Lower lobe of right lung (tissue), 2 donors: ENCODE measurements at places on chromosomes 4 and X. TPM values are rescaled to one million over a fixed set of nuclear protein-coding genes. Genes with fewer than 3 reads are reported as not detected.

GRCh38 chr4:133920236-133920635 is 281.4 kb downstream of the PABPC4L start:
- no peak overlapping the region for H3K27ac ChIP-seq
- H3K27me3 ChIP-seq, result no peaks in the 10 kb centered on the region
- H3K36me3 ChIP-seq, result no peaks in the 10 kb centered on the region
- H3K4me3 ChIP-seq, result no peak overlapping the region
- DNase-seq, result no peak

- no peak overlapping the region for H3K4me3 ChIP-seq
- no peak overlapping the region for H3K27ac ChIP-seq
- H3K27me3 ChIP-seq, result no peaks in the 10 kb centered on the region
- no peaks in the 10 kb centered on the region for H3K4me1 ChIP-seq
- no peak for DNase-seq
- no peaks in the 10 kb centered on the region for H3K36me3 ChIP-seq
These were observed 14.7 kb downstream of the ZCCHC13 start for GRCh38 chrX:74318672-74319071.

DNA sequence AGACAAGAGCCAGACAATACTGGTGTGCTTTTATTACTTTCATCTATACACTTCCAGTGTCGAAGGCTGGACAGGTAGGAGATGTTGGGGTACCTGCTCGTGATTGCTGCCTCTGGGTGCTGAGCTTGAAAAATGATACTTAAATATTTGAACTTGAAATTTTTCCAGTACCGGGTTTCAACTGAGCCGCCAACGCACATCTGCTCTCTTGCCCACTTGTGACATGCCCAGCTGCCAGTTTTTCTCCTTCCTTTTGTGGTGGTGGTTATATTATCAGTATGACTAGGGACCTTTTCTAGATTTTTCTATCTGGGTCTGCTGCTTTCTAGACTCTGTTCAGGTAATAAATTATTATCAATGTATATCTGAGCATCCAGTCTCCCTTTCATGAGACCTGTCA is 3.4 kb downstream of the OGT start:
- peaks cover 29% of the 10 kb centered on the region for H3K4me1 ChIP-seq
- H3K4me3 ChIP-seq, result peak overlapping the region; percentile 75
- no peak for DNase-seq
- H3K27ac ChIP-seq, result no peak overlapping the region
- no peaks in the 10 kb centered on the region for H3K27me3 ChIP-seq

- H3K27me3 ChIP-seq, result no peaks in the 10 kb centered on the region
- H3K4me3 ChIP-seq, result no peak overlapping the region
- H3K36me3 ChIP-seq, result no peaks in the 10 kb centered on the region
- H3K27ac ChIP-seq, result no peak overlapping the region
These were observed 139.9 kb upstream of the SLC4A4 start for GRCh38 chr4:71198958-71199357.

- no peaks in the 10 kb centered on the region for H3K27me3 ChIP-seq
- peaks cover 4% of the 10 kb centered on the region for H3K36me3 ChIP-seq
- H3K4me3 ChIP-seq, result no peak overlapping the region
These were observed 64.9 kb downstream of the CLCN4 start for GRCh38 chrX:10221651-10222050.

- no peak overlapping the region for H3K4me3 ChIP-seq
- no peaks in the 10 kb centered on the region for H3K4me1 ChIP-seq
- H3K36me3 ChIP-seq, result no peaks in the 10 kb centered on the region
- H3K27me3 ChIP-seq, result no peaks in the 10 kb centered on the region
These were observed 21.1 kb downstream of the TEC start for GRCh38 chr4:48248559-48248953.

GRCh38 chrX:117400839-117401238 is 715.8 kb downstream of the KLHL13 start:
- no peaks in the 10 kb centered on the region for H3K27me3 ChIP-seq
- no peak for DNase-seq
- no peak overlapping the region for H3K4me3 ChIP-seq

Gene SGMS2
- 89.0 TPM for total RNA-seq

Gene ADH1B
- 644 TPM for total RNA-seq

- no peaks in the 10 kb centered on the region for H3K4me1 ChIP-seq
- DNase-seq, result no peak
These were observed 269.9 kb downstream of the CBLL2 start for GRCh38 chrX:22542641-22543040.

Gene KIAA1210
- total RNA-seq, result not detected

Gene SPACA5
- not detected for total RNA-seq

GRCh38 chr4:138927072-138927471 is 88.5 kb upstream of the NOCT start:
- DNase-seq, result no peak
- H3K27ac ChIP-seq, result no peak overlapping the region
- no peaks in the 10 kb centered on the region for H3K4me1 ChIP-seq

Gene GABRG1
- not detected for total RNA-seq

GRCh38 chr4:88859191-88859812 is 161.7 kb upstream of the NAP1L5 start:
- peak overlapping the region; percentile 54 for H3K27ac ChIP-seq
- DNase-seq, result no peak
- H3K4me1 ChIP-seq, result peaks cover 10% of the 10 kb centered on the region
- no peaks in the 10 kb centered on the region for H3K36me3 ChIP-seq
- no peaks in the 10 kb centered on the region for H3K27me3 ChIP-seq

DNA sequence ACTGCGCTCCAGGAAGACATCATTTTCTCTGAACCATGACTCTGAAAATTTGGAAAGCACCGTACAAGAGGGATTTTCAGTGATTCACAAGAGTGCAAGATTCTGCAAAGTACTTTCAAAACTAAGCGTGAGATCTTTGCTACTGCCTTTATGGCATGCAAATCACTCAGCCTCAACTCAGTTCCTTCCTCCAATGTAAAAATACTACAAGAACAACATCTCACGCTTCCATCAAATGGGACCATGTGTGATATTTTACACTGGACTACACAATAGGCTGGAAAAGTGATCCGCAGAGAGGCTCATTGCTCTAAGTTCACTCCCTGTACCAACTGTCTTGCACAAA is 674 bp upstream of the IL15 start:
- no peaks in the 10 kb centered on the region for H3K27me3 ChIP-seq
- no peaks in the 10 kb centered on the region for H3K36me3 ChIP-seq
- peak overlapping the region; percentile 88 for H3K27ac ChIP-seq
- peak overlapping the region; percentile 84 for H3K4me3 ChIP-seq
- no peak for DNase-seq
- peaks cover 14% of the 10 kb centered on the region for H3K4me1 ChIP-seq

- H3K36me3 ChIP-seq, result no peaks in the 10 kb centered on the region
- no peak overlapping the region for H3K4me3 ChIP-seq
- H3K27ac ChIP-seq, result no peak overlapping the region
- H3K27me3 ChIP-seq, result no peaks in the 10 kb centered on the region
These were observed 331.1 kb downstream of the ADGRL3 start for GRCh38 chr4:61531188-61531587.

DNA sequence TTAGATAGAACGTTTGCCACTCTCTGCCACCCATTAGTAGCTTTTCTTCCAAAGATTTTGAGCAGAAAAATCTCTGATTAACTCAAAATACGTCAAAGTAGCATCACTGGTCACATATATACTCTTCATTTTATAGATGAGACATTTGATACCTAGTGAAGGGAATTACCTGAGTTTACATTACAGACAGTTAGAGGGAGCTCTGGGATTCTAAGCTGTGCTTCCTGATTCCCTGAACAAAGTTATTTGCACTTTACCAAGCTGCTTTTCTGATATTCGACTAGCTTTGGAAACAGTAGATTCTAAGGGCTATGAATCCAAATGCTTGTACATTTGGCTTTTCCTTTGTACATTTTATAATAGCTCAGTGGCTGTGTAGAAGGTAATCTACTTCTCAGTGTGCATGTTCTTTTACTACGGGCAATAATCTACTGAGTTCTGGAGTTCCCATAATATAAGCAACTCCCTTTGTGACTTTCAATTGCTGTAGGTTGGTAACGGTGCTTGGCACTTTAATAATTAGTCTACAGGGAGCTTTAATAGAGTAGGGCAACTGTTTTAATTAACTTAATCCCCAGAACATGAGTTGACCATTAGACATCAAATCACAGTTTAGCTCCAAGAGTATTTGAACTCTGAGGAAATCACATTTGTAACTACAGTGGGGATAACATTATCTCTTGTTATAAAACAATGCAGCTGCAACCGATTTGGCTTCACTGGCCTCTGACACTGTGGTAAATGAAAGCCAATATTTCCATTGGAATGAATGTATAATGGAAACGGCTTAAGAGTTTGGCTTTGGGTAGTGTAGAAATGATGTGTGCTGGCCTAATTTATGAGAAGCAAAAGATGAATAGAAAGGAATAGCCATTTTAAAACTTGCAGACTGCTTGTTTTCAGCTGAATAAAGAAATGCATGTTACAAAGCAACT is 1602.4 kb downstream of the STIM2 start:
- H3K27me3 ChIP-seq, result no peaks in the 10 kb centered on the region
- H3K36me3 ChIP-seq, result no peaks in the 10 kb centered on the region
- H3K27ac ChIP-seq, result no peak overlapping the region
- DNase-seq, result no peak

Gene USP17L19
- total RNA-seq, result not detected

Gene LRCH2
- 4.3 TPM for total RNA-seq

Gene BST1
- 17.8 TPM for total RNA-seq

GRCh38 chr4:39450618-39451017 is 8.1 kb downstream of the RPL9 start:
- H3K4me1 ChIP-seq, result peaks cover 15% of the 10 kb centered on the region
- H3K36me3 ChIP-seq, result peaks cover 64% of the 10 kb centered on the region
- no peak overlapping the region for H3K27ac ChIP-seq
- H3K4me3 ChIP-seq, result no peak overlapping the region
- no peak for DNase-seq

- no peaks in the 10 kb centered on the region for H3K4me1 ChIP-seq
- no peaks in the 10 kb centered on the region for H3K27me3 ChIP-seq
- H3K27ac ChIP-seq, result no peak overlapping the region
These were observed 24.6 kb upstream of the CD40LG start for GRCh38 chrX:136623396-136623795.

Gene TCEAL5
- total RNA-seq, result not detected

Gene MAGEA4
- total RNA-seq, result not detected

- no peaks in the 10 kb centered on the region for H3K36me3 ChIP-seq
- no peaks in the 10 kb centered on the region for H3K4me1 ChIP-seq
- DNase-seq, result no peak
- no peak overlapping the region for H3K4me3 ChIP-seq
- no peaks in the 10 kb centered on the region for H3K27me3 ChIP-seq
These were observed 1667.9 kb upstream of the PCDH7 start for GRCh38 chr4:29052266-29052665.

- no peaks in the 10 kb centered on the region for H3K27me3 ChIP-seq
- H3K4me3 ChIP-seq, result no peak overlapping the region
- peaks cover 57% of the 10 kb centered on the region for H3K4me1 ChIP-seq
- no peak overlapping the region for H3K27ac ChIP-seq
- no peak for DNase-seq
These were observed 69.6 kb downstream of the MAML3 start for GRCh38 chr4:140084385-140084784.

Gene ENPEP
- total RNA-seq, result 8.2 TPM

GRCh38 chr4:4413373-4413725 is 26.4 kb downstream of the NSG1 start:
- no peaks in the 10 kb centered on the region for H3K27me3 ChIP-seq
- H3K27ac ChIP-seq, result no peak overlapping the region
- H3K4me3 ChIP-seq, result no peak overlapping the region
- H3K36me3 ChIP-seq, result peaks cover 7% of the 10 kb centered on the region
- DNase-seq, result peak; percentile 19

DNA sequence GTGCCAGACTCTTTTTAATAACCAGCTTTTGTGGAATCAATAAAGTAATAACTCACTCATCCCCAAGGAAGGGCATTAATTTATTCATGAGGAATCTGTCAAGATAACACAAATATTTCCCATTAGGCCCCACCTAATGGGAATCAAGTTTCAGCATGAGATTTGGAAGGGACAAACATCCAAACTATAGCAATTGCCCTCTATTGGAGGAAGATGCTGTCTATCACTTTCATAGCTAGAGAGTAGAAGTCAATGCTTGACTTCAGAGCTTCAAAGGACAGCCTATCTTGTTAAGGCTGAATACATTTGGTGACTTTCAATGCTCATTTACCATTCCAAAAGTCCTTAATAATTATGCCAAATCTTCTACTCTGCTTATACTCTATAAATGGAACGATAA is 84.9 kb upstream of the ATOH1 start:
- H3K27ac ChIP-seq, result no peak overlapping the region
- no peaks in the 10 kb centered on the region for H3K4me1 ChIP-seq
- no peak overlapping the region for H3K4me3 ChIP-seq
- H3K27me3 ChIP-seq, result no peaks in the 10 kb centered on the region

GRCh38 chrX:53256446-53257041 is 24.8 kb downstream of the IQSEC2 start:
- no peaks in the 10 kb centered on the region for H3K4me1 ChIP-seq
- no peak overlapping the region for H3K4me3 ChIP-seq
- H3K27ac ChIP-seq, result no peak overlapping the region
- no peaks in the 10 kb centered on the region for H3K27me3 ChIP-seq
- no peak for DNase-seq

DNA sequence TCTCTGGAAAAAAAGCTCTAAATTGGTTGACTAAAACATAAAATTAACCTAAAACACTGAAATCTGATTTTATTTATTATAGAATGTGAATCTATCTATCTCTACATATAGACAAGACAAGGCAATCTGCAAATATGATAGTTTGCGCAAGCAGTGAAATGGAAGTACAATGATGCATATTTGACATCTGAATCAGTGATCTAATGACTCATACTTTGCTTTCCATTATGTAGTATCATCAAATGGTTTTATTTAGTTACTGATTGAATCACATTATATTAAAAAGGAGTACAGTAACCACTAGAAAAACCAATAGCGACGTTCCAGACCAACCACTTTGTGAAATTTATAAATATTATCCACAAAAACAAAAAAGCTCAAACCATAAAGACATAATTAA is 1969.3 kb downstream of the PCDH7 start:
- H3K27ac ChIP-seq, result no peak overlapping the region
- H3K27me3 ChIP-seq, result no peaks in the 10 kb centered on the region
- no peak overlapping the region for H3K4me3 ChIP-seq
- no peaks in the 10 kb centered on the region for H3K36me3 ChIP-seq

GRCh38 chrX:12767856-12768255 is 23.4 kb upstream of the PRPS2 start:
- H3K4me3 ChIP-seq, result no peak overlapping the region
- DNase-seq, result no peak
- H3K4me1 ChIP-seq, result no peaks in the 10 kb centered on the region
- H3K27ac ChIP-seq, result no peak overlapping the region

DNA sequence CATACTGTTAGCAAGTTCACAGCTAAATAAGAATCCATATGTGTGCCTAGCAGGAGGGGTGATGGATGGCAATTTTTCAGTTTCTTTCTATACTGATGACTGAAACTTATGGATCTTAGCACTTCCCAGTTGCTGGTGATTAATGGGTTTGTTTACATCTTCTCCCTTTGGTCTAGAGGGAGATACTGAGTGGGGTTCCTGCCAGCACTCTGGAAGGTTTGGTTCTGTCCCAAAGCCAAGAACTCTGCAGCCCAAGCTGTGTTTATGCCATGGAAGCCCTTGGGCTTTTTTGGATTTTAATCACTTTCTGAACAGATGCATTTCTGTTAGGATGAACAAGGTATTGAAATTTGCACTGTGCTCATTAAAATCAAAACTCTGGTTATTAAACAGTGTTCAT is 43.5 kb downstream of the DDIT4L start:
- no peaks in the 10 kb centered on the region for H3K27me3 ChIP-seq
- H3K36me3 ChIP-seq, result no peaks in the 10 kb centered on the region
- H3K27ac ChIP-seq, result no peak overlapping the region
- no peaks in the 10 kb centered on the region for H3K4me1 ChIP-seq
- no peak for DNase-seq
- H3K4me3 ChIP-seq, result no peak overlapping the region

Gene FOXR2
- total RNA-seq, result not detected
